ENCODE measurements at places on chromosomes 7 and 10.

DNA sequence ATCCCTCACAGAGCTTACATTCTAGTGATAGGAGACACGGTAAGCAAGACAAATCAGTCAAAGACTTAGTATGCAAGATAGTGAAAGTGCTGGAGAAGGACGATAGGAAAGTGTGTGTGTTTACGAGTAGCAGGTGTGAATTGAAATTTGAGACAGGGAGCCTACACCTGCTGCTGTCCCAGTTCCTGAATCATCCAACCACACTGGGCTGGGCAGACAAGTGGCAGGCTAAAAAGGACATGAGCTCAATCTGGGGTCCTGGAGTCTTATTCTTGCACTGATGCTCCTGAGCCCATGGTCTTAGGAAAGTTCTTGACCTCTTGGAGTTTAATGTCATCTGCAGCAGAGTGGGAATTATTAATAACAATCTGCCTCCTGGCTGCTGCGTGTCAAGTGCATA lies 16.2 kb downstream of the RBP3 start:
- DNase-seq: no peak

DNA sequence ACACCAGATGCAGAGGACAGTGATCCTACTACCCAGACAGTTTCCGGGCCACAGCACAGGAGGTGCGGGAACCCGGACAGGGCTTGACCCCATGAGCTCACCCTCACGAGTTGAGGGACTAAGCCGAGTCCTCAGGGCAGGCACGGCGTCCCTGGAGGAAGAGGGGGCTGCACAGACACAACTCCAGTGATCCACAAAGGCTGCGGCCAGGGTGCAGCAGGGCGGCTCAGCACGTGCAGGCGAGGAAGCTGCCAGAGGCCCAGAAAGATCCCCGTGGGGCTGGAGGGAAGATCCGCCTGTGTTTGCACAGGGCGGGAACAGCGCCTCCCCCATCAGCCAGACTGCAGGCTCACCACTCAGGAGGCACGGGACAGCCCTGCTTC lies 45.9 kb upstream of the TMEM72 start:
- DNase-seq: no peak

- DNase-seq: no peak
These were observed 4.4 kb upstream of the RFC2 start for GRCh38 chr7:74258639-74259038.

- no peak for DNase-seq
These were observed 279.8 kb downstream of the CAMK1D start for GRCh38 chr10:12628964-12629766.

DNA sequence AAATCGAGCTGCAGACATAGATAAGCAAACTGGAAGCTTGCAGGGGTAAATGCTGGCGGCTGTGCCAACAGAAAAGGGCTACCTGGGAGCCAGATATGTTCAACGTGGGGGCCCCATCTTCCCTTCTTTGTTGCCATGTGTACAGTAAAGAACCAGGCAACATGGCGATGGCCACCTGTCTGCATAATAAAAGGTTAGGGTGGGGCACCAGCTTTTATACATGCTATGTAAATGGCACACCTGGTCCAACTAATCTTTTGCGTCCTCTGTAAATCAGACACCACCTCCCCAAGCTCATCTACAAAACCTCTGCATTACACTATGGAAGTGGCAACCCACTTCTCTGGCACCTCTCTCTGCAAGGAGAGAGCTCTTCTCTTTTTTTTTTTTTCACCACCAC lies 13.9 kb downstream of the BUD31 start:
- no peak for DNase-seq

DNA sequence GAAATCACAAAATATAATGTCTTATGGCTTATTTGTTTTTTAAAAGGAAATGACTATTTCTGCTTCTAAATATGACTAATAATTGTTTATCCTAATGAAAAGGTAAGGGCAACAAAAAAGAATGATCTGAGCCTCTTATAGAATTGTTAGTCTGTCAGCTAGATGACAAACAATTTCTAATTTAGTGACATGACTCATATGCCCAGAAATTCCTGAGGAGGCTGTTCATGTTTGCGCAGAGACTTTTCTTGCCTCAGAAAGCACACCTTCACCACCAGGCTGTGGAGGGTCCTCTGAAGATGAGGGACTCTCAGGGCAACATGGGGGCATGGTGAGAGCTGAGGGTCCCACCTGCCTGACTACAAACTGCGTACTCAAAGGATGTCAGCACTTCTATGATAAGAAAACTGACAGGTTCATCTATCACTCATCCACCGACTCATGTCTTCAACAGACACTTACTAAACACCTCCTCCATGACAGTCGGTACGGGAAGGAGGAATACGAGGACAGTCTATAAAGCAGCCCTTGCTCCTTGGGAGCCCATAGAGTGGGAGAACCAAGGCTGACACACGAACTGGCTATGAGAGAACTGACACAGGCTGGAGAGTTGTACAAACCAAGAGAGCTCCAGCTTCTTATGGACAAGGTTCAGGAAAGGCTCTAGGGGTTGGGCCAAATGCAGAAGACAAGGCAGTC lies 102.0 kb downstream of the PKD1L1 start:
- DNase-seq: no peak

GRCh38 chr10:89346405-89347254 lies 18.8 kb downstream of the IFIT3 start:
- DNase-seq: no peak

- DNase-seq: no peak
These were observed 161.4 kb upstream of the EEPD1 start for GRCh38 chr7:35991511-35992232.

DNA sequence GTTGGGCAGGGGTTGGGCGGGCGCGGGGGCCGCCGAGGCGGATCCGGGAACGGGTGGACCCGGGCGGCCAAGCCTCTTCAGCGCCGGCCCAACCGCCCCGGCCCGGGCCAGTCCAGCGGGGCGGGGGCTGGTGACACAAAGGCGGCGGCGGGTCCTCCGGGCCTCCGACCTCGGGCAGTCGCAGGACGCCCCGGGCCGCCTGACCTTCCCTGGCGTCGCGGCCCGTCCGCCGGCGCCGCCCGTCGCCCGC lies 54.2 kb downstream of the METTL2B start:
- DNase-seq: no peak

DNA sequence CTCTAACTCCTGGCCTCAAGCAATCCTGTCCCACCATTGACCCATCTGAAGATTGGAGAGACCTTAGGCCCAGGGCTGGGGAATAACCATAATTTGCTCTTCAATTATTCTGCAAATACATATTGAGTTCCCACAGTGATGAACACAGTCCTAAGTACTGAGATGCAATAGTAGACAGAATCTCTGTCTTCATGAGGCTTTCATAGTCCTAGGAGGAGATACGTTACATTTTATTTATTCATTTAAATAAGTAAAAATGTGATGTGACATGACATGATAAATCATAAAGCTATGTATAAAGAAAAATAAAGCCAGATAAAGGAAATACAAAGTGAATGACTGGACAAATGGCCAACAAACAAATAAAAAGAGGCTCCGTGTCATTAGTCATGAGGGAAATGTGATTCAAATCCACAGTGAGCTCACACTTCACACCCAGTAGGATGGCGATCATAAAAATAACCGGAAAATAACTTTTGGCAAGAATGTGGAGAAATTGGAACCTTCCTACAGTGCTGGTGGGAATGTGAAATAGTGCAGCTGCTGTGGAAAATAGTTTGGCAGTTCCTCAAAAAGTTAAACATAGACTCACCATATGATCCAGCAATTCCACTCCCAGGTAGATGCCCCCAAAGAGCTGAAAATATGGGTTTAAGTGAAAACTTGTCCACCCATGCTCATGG lies 52.1 kb upstream of the JCAD start:
- DNase-seq: no peak

GRCh38 chr7:121797657-121798452 lies 75.1 kb upstream of the PTPRZ1 start:
- DNase-seq: no peak

- DNase-seq: no peak
These were observed 201.6 kb downstream of the TAX1BP1 start for GRCh38 chr7:27941522-27941921.

DNA sequence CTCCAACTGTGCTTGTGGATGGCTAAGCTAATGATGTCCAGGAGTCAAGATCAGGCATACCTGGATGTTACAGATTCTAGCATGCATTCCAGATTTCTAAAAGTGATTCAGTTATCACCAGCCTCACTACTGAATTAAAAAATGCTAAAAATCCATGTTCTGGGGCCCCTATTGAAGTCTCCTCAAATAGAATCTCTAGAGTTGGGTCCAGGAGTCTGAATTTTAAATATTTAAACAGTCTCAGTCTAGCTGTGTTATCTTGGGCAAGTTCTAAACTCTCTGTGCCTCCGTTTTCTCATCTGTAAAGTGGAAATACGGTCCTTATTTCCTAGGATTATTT lies 5.0 kb downstream of the ARID5B start:
- no peak for DNase-seq

- DNase-seq: no peak
These were observed 14.9 kb upstream of the MPP7 start for GRCh38 chr10:28317760-28318159.

GRCh38 chr10:113326160-113327111 lies 226.4 kb upstream of the HABP2 start:
- peak; percentile 12 for DNase-seq

- peak; percentile 66 for DNase-seq
These were observed 37.2 kb upstream of the PCBD1 start for GRCh38 chr10:70925377-70926225.

GRCh38 chr10:7045891-7046599 lies 364.8 kb downstream of the SFMBT2 start:
- peak; percentile 15 for DNase-seq

GRCh38 chr10:118953598-118954393 lies 75.7 kb upstream of the NANOS1 start:
- DNase-seq: no peak

- no peak for DNase-seq
These were observed 11.5 kb upstream of the AKR1B10 start for GRCh38 chr7:134515569-134516468.

DNA sequence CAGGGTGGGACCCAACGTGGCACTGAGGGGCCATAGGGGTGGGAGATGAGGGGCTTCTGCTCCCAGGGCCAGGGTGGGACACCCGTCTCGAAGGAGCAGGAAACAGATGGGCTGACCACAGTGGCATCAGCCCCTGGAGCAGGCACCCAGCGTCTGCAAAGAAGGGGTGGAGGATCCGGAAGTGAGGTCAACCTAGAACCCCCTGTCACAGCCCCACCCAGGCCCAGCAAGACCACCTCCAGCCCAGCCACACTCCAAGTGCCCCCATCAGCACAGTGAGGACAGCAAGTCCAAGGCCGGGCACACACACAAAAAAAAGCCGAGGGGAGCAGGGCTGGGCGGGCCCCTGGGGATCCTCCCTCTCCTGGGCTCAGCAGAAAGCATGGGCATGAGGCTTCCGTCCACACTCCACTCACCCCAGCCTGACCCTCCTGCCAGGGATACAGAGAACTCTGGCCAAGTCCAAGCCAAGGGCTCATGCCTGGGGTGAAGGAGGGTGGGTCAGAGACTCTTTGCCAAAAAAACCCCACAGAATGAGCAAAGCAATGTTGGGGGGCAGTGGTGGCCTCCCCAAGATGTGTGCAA lies 111.0 kb downstream of the FOXL3 start:
- no peak for DNase-seq

DNA sequence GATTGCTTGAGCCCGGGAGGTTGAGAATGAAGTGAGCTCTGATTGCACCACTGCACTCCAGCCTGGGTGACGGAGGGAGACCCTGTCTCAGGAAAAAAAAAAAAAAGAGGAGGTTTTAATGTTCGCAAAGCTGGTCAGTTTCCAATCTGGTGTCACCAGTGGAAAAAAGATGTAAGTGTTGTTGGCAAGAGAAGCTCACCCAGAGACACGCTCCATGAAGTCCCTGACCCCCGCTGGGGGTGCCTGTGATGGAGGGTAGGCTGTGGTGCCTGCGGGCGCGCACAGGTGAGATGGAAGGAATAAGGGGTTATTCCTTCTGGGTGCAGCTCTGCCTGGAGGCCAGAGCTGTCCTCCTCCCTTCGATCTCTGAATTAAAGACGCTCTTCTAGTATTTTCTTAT lies 122.7 kb downstream of the CUX1 start:
- DNase-seq: no peak

- DNase-seq: no peak
These were observed 4.6 kb upstream of the LDB3 start for GRCh38 chr10:86663576-86664339.

GRCh38 chr10:4144817-4145216 lies 359.8 kb upstream of the KLF6 start:
- DNase-seq: no peak

- DNase-seq: no peak
These were observed 1.2 kb downstream of the MCU start for GRCh38 chr10:72692994-72693781.

DNA sequence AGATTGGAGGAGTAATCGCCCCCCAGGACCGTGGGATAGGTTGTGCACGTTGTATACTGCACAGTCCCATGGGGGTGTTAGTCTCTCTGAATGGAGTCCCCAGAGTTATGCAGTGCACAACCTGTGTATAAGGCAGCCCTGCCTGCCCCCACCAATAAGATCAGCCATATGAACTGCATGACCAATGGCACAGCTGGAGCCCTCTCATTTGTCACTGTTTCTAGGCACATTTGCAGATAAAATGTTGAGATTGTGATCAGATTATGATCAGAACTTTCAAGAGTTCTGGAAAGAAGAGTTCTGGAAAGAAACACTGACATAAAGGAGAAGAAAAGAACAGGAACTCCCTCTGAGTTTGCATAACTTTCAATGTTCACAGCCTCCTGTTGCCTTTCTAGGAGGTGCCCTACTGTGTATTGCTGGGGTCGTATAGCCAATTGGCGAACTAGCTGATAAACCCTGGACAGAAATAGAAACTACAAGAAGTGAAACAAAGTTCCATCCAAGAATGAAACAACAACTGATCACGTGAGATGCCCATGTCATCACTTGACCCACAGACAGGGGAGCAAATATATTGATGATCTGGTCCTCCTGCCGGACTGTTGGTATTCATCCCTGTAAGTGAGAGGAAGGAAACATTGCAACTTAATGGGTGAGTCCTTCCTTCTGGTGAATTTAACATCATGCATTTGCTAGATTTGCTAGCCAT lies 49.6 kb upstream of the TOMM7 start:
- peak; percentile 56 for DNase-seq

- DNase-seq: no peak
These were observed 161.5 kb downstream of the DNAH11 start for GRCh38 chr7:21704359-21704758.

- DNase-seq: no peak
These were observed 208.6 kb downstream of the ADAM12 start for GRCh38 chr10:126179637-126180036.

DNA sequence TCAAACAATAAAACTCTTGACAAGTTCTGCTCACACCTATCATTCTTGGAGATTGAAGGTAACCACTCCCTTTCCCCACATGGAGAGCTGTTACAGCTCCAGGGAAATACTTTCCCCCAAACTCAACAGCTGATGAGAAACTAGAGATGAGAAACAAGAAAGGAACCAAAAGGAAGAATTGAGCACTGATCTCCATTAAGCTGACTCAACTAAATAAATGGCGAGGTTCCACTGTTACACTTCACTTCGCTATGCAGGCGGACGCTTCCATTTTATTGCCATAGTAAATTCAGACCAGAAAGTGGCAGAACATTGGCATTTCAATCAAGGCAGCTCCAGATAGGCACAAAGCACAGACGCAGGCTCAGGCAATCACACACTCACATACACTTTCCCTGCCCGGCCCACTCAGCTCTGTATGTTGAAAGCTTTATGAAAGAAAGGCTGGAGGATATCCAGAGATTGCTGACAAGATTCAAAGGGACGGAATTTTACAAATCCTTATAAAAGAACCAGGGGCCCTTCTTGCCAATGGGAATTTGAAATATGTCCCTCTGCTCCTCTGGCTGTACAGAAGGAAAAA lies 11.5 kb upstream of the YAE1 start:
- no peak for DNase-seq
